CD4-positive, alpha-beta memory T cell (primary cell): ENCODE measurements at places on chromosomes 5 and 9. TPM values are rescaled to one million over a fixed set of nuclear protein-coding genes. Genes with fewer than 3 reads are reported as not detected.
A peak's percentile ranks its signal among the peaks of the same experiment; 100 is the strongest.

DNA sequence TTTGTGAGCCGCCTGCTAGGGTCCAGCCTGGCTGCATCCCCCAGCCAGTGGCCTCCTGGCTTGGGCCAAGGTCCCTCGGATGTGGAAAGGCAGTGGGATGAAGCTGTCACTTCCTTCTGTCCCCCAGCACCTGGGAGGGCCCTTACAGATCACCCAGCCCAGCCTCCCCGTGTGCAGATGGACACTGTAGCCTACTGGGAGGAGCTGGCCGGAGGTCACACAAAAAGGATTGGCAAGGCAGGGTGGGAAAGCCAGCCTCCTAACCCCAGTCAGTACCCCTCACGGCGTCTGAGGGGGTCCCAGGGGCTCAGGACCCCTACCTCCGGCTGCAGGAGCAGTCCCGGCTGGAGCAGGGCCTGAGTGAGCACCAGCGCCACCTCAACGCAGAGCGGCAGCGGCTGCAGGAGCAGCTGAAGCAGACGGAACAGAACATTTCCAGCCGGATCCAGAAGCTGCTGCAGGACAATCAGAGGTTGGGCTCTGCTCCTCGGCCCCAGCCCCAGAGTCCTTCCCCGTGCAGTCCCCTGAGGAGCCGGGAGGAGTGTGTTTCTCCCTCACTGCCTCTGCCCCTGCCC is 28.3 kb downstream of the LRSAM1 start:
- no peaks in the 10 kb centered on the region for H3K4me1 ChIP-seq
- peaks cover 29% of the 10 kb centered on the region for H3K36me3 ChIP-seq
- no peak overlapping the region for H3K4me3 ChIP-seq
- no peak for DNase-seq
- H3K27ac ChIP-seq, result no peak overlapping the region

DNA sequence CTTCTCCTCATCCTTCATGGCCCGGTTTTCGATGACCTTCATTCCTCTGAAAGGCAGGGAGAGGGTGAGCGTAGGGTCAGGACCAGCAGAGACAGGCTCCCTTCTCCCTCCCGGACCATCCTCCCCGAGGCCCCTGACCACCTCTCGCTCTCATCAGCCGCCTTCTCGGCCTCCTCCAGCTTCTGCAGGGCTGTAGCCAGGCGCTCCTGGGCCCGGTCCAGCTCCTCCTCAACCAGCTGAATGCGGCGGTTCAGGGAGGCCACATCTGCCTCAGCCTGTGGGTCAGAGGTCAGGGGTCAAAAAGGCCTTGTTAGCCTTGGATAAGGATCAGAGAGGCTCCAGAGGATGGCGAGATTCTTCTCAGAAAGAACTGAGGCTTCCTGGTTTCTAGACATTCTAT is 4.2 kb downstream of the TPM2 start:
- H3K27me3 ChIP-seq, result no peaks in the 10 kb centered on the region
- no peak overlapping the region for H3K4me3 ChIP-seq
- DNase-seq, result no peak
- no peaks in the 10 kb centered on the region for H3K36me3 ChIP-seq

- H3K4me3 ChIP-seq, result no peak overlapping the region
- H3K4me1 ChIP-seq, result no peaks in the 10 kb centered on the region
- DNase-seq, result no peak
- H3K36me3 ChIP-seq, result no peaks in the 10 kb centered on the region
- no peaks in the 10 kb centered on the region for H3K27me3 ChIP-seq
- H3K27ac ChIP-seq, result no peak overlapping the region
These were observed 75.0 kb downstream of the CFAP95 start for GRCh38 chr9:69895659-69896058.

DNA sequence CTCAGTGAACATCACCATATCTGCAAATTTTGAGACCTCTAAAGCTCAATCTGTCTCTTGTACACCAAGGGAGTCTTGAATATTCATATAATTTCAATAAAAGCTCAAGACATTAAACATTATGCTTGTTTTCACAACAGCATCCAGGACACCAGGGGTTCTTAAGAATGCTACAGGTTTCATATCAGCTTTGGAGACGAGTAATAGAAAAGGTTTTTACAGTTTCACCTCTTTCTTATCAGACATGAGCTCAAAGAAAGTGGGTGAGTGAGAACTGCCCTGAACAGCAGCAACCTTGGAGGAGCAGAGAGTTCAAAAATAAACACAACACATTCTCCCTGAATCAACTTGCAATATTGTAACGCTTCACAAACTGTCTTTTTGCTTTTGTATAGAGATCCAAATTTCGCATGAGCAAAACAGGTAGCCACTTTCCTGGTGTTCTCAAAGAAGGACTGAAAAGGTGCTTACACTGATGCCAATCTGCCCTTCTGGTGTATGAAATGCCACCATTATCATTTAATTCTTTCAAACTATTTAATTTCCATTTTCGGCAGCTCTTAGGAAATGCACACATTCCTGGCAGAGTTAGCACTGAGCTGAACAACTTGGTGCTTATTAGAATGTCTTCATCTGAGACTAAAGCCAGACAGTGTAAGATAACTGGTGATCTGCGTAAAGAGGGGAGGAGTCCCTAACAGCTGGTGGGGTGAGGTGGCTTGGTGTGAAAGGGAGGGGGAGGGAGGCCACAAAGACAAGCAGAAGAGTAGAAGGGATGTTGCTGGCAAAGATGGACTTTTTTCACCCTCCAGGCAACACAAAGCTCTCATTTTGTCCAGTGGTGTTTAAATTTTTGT is 535.3 kb downstream of the PDE4D start:
- H3K4me3 ChIP-seq, result no peak overlapping the region
- no peaks in the 10 kb centered on the region for H3K27me3 ChIP-seq
- no peaks in the 10 kb centered on the region for H3K36me3 ChIP-seq

DNA sequence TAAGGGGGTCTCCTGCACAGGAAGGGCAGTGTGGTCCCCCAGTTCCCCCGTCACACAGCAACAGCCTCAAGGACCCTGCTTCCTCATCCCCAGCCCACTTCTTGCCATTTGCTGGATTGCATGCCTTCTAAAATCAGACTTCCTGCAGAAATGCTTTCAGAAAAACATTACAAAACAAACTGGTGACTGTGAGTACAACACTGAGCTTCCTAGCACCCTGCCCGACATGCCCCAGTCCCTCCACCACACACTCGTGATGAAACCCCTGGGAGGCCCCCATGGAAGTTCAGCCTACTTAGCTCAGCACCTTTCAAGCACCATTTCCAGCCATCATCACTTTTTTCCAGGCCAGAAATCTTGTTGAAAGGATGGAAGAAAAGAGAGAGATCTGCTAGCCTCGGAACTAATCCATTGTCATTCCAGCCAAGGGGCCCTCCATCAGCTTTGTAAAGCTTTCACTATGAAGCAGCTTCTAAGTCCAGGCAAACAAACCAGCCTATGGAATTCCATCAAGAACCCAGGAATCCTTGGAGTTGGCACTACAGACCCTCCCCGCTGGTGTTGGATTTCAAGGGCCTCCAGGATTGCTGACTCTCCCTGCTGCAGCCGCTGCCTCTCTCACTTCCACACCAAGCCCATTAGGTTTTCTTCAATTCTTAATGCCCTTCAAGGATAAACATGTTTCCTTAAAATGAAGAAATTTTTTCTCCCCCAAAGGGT is 114.6 kb downstream of the C5orf15 start:
- H3K27me3 ChIP-seq, result no peaks in the 10 kb centered on the region
- H3K27ac ChIP-seq, result no peak overlapping the region
- no peaks in the 10 kb centered on the region for H3K36me3 ChIP-seq

DNA sequence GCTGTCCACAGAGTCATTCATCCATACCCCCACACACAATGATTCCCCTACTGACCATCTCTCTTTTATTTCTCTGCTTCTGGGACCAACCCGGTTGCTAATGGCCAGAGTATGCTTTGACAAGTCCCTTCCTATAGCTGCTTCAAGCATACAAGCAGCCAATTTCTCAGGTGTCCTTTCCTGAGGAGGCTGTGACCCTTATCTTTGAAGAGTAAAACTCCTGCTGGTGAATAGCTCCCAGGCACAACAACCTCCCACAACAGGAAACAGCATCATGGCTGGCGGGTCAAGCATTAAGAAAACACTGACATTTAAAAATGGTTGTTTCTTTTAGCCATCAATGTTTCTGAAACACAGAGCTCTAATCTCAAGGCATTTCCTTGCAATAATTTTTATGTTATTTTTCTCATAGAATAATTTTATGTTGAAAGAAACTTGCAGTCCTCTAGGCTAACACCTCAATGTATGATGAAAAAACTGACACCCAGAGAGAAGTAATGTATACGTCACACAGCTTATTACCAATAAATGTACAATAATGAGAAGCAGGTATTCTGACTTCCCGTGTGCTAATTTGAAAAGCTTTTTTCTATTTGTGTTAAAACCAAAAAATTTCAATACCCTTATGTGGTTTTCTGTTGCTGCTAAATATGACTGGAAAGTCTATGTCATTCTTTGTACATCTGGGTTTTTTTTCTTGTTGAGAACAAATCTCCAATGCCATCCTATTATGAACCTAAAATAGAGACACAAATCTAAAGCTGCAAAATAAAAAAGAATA is 7.5 kb upstream of the PAM start:
- no peak for DNase-seq
- no peaks in the 10 kb centered on the region for H3K36me3 ChIP-seq
- H3K27me3 ChIP-seq, result no peaks in the 10 kb centered on the region
- H3K27ac ChIP-seq, result no peak overlapping the region
- H3K4me1 ChIP-seq, result no peaks in the 10 kb centered on the region
- H3K4me3 ChIP-seq, result no peak overlapping the region

DNA sequence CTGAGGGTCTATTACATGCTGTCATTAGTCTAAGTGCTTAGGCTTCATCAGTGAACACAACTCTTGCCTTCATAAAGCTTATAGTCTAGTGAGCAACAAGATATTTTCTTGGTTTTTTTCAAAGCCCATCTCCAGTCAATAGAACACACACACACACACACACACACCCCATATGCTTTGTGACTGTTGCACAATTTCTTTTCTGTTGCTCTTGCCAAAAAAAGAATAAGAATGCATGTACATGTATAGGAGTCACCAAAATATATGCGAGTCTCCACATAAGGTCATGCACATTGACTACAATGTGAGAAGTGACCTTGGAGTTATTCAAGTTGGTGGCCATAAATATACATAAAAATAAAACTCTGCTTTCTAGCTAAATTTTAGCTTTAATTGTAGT is 351.5 kb upstream of the TLE4 start:
- DNase-seq, result no peak
- no peaks in the 10 kb centered on the region for H3K27me3 ChIP-seq

DNA sequence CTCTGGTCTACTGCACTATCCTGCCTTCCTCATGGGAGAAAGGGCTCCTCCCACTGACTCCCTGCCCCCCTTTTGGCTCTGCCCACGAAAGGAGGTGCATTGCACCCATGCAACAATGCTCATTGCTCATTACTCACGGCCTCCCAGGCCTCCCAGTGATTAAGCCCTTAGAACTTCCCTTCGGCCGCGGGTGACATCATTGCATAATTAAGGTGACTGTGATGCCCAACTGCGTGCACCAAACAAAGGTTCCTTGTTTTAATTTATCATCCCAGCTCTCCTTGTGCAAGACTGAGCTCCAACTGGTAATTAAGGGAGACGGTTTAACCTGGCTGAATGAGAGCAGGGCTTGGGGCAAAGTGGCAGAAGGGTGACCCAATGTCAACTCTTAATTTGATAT is 180.4 kb downstream of the GAS1 start:
- DNase-seq, result no peak
- H3K27me3 ChIP-seq, result no peaks in the 10 kb centered on the region
- H3K36me3 ChIP-seq, result no peaks in the 10 kb centered on the region
- H3K4me3 ChIP-seq, result no peak overlapping the region

DNA sequence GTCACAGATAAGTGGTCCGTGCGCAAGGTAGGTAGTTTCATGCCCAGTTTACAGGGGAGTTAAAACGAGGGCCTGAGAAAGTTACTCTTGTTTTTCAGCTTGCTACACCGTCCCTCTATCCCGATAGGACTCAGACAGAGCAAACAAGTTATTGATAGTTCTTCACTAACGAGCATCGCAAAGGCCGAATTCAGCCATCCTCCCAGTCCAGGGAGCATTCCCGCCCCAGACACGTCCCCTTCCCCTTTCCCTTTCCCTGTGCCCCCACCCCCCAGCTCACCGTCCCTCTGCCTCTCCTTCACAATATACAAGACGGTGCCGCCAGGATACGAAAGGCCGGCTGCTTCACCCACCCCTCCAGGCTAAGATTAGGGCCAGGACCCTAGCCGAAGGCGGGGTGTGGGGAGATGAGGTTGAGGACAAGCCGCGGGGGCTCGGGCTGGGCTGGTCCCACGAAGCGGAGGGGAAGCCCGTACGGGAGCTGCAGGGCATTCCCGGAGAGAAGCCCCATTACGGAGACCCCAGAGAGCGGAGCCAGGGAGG is 599 bp downstream of the KIAA1191 start:
- peaks cover 14% of the 10 kb centered on the region for H3K36me3 ChIP-seq
- DNase-seq, result no peak
- peak overlapping the region; percentile 78 for H3K27ac ChIP-seq
- peak overlapping the region; percentile 97 for H3K4me3 ChIP-seq
- peaks cover 34% of the 10 kb centered on the region for H3K4me1 ChIP-seq

DNA sequence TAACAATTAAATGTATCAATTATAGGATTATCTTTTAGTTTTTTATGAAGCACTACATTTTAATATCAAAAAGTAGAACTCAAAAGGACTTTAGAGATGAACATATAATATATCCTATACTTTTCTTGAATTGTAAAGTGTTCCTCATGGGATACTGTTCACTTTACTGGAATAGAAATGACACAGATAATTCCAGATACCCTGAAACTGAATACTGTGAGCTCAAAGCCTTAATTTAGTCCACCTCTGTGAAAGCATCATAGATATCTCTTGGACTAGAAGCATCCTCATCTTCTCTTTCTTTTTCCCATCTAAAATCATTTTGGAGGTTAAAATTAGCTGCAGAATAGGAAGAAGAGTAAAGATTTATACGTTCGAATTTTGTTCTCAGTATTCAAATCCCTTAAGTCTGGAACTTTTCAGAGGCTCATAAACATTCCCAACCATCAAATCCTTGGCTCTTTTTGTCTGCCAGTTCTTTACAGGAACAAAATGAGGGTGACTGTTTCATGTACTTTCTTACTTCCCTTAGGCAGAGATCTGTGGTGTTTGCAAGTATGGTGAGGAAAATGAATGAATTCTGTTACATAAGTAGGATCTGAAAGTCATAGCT is 49.4 kb downstream of the ADAMTS19 start:
- no peak overlapping the region for H3K4me3 ChIP-seq
- no peaks in the 10 kb centered on the region for H3K36me3 ChIP-seq
- no peak for DNase-seq
- H3K4me1 ChIP-seq, result no peaks in the 10 kb centered on the region
- no peak overlapping the region for H3K27ac ChIP-seq

SLC46A2 gene
- total RNA-seq, result not detected

AFAP1L1 gene
- total RNA-seq, result not detected
